ENCODE measurements at places on chromosomes 11 and 22.

DNA sequence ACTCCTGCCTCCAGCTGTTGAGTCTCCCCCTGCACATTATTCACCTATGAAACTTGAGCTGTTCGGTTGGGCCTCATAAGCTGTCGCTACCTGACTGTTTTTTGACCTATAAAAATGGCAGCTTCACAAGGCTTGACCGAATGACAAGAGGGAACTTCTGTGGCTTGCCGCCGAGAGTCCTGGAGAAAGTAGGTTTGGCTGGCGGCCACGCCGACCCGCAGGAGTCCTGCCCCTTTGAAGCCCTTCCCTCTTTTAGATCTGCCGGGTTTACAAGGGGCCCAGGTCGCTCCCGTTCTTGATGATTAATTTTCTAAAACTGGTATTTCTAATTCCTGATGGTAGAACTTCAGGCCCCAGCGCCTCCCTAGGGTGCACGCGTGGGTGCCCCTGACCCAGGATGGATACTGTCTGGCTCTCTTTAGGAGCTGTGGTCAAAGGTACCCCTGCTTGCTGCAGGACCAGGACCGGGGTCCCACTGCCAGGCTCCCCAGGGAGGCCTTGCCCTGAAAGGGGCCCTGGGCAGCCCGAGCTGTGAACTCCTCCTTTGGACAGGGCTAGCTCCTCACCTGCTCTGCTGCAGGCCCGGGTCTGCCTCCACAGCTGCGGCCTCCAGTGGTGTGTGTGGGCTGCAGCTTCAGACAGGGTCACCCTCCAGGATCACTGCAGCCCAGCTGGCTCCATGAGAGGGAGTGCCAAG, 171.8 kb downstream of the CTTN start:
- DNase-seq, result no peak

DNA sequence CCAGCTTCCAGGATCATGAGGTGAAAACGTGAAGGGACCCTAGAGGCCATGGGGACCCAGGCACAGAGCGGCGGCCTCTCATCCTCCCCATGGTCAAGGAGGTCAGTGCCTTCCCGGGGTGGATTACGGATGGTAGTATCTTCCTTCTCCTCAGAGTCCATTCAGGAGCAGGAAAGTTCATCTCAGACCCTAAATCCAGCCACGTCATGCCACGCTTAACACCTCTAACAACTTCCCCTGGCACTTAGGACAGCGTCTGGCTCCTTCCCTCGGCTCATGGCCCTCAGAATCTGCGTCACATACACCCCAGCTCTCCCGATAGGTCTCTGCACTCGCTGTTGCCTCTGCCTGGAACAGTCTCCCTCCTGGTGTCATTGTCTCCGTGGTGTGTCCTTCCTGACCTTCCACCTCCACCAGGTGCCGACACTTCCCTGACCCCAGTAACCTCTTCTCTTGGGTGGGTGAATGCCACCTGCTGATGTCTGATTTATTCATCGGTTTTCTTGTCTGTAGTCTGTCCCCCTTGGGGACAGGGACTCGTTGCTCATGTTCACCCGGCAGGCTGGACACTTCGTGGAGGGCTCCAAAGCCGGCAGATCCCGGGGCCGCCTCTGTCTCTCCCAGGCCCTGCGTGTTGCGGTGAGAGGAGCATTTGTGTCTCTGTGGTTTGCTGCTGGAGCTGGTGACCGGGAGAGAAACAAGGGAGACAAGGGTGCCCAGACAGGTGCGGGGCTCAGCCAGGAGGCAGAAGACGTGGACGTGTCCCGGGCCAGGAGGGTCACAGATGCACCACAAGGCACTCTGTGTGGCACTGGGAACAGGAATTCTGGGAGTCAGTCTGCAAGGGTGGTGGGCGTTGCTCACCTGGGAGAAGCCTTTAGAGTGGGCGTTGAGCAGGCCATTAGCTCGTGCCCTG, 1.4 kb downstream of the MYEOV start:
- no peak for DNase-seq

GRCh38 chr22:46067159-46068111, 82.9 kb upstream of the PPARA start:
- no peak for DNase-seq

- no peak for DNase-seq
Observed at GRCh38 chr11:45182902-45183301, 36.5 kb downstream of the PRDM11 start.

DNA sequence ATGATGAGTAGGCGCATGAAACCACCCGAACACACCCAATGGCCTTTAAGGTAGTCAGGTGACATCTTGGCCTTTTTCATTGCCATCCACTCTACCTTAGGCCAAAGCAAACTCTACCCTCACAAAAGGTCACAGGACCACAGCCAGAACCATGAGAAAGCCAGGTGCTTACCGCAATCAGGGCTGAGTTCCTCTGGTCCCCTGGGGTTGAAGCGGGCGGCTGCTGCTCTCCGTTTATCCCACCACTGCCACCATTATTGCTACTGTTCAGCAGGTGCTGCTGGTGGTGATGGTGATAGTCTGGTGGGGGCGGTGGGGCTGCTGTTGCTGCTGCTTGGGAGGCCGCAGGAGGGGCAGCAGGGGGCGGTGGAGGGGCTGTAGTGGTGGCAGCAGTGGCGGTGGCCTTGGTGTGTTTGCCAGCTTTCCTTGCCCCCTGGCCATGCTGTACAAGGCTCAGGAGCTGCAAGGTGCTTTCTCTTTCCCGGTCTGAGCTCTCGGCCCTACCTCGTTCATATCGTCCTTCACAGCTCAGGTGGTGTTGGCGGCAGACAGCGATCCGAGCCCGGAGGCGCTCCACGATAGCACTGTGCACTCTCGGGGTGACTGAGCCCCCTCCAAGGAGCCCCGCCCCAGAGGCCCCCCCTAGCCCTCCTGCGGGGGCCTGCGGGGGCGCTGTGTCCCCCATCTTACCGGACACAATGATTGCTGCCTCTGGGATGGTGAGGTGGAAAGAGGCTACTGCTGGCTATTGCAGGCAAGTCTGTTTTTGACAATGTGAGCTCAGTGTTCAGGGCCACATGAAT, 1.6 kb downstream of the MAML2 start:
- peak; percentile 52 for DNase-seq

- DNase-seq, result no peak
Observed at GRCh38 chr11:11588243-11588642, 33.6 kb downstream of the GALNT18 start.

DNA sequence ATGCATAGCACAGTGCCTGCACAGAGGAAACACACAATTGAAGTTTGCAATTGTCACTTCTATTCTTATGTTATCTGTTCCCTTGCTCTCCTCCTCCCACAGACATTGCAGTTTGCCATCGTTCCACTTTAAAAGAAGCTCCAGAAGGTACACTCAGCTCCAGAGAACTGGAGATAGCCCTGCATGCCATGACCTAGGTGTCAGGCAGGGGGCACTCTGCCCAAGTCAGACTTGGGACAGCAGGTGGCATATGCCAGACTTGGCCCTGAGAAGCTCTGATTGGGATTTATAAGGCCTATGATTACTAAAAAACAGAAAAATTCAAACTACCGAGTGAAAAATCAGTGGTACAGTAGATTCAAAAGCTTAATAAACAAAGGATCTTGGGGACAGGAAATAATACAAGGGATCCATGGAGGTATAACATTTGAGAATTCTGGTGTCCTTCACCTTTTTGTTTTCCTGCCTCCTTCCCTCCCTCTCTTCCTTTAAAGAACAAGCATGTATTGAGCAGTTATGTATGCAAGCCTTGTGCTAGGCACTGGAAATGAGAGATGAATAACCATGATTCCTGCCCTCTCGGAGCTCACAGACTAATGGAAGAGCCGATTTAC, 40.0 kb downstream of the TENM4 start:
- no peak for DNase-seq
